Stimulated activated CD8-positive, alpha-beta memory T cell treated with anti-CD3 and anti-CD28 coated beads, Interleukin-7, amount 100 ng/mL, for 48 hours (primary cell): ENCODE measurements at places on chromosomes 6 and 20.

DNA sequence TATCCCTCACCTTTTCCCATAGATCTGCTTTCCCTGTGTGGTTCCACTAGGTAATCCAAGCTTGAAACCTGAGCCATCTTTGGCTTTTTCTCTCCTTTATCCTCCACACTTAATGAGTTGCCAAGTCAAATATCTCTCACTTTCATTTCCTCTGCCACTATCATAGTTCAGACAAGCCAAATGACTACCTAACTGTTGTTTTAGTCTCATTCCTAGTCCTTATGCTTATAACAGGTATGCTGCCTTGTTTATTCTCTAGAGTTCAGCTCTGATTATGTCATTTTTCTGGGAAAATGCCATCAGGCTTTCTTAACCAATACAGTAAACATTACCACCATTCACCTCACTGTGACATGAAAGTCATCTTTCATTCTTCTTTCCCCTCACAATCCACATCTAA, 6.5 kb downstream of the EFHC1 start:
- DNase-seq: no peak

- DNase-seq: no peak
These were observed 47.7 kb downstream of the STAU1 start for GRCh38 chr20:49140411-49140810.

- DNase-seq: no peak
These were observed 83.7 kb downstream of the TMEM242 start for GRCh38 chr6:157239671-157240058.

DNA sequence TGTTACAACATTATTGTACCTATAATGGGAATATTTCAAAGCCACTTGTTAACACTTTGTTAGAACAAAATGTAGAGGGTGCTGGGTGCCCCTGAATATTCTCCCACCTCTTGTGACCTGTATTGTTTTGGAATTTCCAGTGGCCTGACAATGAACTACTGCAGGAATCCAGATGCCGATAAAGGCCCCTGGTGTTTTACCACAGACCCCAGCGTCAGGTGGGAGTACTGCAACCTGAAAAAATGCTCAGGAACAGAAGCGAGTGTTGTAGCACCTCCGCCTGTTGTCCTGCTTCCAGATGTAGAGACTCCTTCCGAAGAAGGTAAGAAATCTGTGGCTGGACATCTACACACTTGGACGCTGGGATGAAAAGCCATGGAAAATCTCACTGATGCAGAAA, 28.9 kb downstream of the PLG start:
- no peak for DNase-seq

- no peak for DNase-seq
These were observed 154.0 kb downstream of the THBS2 start for GRCh38 chr6:169099411-169100202.

GRCh38 chr6:162538643-162539064, 188.9 kb downstream of the PRKN start:
- no peak for DNase-seq

DNA sequence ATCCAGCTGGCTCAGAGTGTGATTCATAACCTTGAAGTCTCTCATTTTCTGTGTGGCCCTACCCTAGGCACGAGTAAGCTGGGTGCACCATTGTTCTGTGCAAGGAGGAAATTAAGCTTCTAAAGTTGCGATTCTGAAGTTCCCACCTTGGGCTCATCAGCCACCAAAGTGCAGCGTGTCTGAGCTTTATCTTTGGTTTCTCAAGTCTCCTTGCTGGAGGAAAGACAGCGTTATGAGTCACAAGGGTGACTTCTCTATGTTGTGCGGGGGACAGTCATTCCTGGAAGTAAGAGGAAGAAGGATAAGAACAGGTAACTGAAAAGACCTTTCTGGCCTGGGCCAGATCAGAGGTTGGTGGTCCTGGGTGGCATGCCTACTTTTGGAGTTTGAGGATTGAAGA, 16.8 kb downstream of the MRAP2 start:
- DNase-seq: no peak

- DNase-seq: no peak
These were observed 160.0 kb downstream of the COL21A1 start for GRCh38 chr6:56087421-56087820.

GRCh38 chr6:149334682-149335160, 17.2 kb downstream of the TAB2 start:
- no peak for DNase-seq

DNA sequence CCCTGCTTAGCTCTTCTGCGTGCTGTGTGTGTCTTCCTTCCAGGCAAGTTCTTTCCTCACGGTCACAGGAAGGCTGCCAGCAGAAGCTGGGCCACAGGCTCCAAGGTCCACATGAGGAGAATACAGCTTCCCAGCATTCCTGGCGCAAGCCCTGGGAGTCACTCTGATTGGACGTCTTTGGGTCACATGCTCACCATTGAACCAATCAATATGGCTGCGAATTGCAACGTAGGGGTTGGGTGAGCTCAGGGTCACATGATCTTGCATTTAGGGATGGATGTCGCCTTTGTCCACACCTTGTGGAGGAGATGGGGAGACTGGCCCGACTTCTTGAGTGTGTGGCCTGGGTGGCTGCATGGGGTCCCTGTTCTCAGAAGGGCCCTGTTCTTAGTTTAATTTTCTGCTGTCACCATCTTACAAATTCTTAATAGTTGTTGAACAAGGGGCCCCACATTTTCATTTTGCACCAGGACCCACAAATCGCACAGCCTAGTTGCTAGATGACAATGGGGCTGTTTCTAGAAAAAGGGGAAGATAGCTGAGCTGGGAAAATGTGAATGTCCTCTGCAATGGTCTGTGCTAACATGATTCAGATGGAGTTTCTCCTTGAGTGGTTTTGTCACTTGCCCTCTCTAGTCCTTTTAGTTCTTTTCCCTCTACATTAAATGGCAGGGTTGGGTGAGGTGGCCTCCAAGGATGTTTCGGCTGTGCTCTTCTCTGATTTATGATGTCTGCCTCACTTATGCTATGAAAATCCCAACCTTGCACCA, 149.6 kb downstream of the CDH26 start:
- DNase-seq: no peak

DNA sequence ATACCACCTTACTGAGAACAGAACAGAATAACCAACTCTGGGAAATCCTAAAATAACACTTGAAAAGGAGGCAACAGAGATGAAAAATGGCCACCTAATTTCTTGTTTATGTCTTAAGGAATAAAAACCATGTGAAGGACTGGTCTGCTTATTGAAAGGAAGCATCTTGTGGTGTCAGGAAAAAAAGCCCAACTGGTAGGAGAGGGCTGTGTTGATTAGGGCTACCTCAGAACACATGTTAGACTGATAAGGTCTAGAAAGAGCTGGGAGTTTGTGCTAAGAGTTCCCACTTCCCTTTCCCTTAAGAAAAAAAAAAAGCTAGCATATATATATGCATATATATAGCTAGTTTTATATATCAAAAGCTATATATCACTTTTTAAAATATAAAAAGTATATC, 425.3 kb upstream of the BTBD3 start:
- no peak for DNase-seq

DNA sequence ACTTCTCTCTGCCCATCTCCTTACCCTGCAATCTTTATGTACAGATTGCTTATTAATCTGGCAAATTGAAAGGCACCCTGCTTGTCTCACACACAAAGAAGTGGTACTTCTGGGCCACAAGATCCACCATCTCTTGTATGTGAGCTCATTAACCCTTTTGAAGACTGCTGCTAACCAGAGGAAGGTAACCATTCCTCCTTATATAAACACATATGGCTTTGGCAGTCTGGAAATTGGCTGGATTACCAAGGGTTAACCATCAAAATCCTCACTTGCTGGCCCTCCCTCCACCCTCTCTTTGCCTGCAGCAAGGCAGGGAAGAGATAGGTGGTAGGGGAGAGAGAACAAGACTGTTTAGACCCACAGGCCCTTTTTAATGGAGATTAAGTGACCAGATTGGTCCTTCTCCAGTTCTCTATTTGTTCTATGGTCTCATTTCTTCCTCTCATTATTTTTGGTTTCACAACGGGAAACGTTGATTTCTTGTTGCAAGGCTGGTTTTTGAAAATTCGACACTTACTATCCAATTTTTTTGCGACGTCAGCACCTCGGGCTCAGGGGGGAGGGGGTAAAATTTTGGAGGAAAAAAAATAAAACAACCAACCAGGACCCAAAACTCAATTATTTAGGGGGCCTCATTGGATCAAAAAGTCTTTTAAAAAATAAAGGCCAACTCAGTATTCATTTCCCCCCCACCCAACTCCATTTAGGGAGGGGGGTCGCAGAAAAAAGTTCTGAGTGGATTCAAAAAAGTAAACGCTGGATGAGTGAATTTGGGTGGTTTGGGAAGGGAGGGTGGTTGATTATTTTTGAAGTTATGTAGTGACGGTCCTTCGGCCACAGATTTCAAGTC, 859 bp downstream of the PPP1R10 start:
- no peak for DNase-seq

DNA sequence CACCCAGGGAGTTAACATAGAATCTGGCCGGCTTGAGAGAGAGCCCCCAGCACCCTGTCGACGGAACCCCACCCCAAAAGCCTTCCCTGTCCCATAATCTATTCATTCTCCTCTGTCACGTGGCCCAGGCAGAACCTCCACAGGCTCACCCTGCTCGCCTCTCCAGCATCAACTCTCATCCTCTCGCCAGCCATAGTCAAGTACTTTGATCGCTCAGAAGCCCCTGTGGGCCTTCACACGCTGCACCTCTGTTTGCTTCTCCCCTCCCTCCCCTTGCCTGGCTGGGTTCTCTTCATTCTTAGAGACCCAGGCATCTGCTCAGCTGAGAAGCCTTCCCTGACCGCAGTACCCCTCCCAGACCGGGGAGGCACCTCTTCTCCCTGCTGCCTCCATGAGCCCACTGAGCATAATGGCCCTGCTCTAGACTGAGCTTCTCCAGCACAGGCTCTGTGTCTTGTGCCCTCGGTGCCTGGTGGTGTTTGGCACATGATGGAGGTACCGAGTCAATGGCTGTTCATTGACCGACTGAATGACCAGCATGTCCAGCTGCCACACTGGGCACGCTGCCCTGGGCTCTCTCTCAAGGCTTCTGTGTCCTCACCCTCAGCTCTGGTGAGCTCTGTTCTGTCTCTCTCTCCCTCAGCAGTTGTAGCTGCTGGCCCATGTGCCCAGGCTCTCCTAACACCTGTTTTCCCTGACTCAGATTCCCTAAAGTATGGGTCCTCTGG, 33.7 kb downstream of the PKIG start:
- no peak for DNase-seq

DNA sequence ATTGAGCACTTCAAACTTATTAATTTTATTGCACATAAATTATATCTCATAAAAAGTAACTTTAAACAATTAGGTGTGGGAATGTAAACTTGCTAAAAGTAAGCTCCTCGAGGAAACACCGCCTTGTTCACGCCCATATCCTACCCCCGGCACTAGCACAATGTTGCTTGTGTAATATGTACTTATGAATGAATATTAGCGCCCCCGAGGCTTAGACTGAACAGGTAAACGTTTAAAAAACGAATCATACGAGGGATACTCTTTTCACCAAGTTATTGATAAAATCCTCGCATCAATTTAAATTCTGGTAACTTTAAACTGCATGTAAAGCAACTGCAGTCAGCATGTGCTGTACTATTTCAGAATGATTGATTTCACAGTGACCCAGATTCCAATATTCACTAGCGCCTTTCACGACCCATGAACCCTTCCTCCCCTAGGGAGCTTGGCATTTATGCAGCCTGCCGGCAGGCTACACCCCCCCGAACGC, 637 bp downstream of the TFB1M start:
- no peak for DNase-seq

DNA sequence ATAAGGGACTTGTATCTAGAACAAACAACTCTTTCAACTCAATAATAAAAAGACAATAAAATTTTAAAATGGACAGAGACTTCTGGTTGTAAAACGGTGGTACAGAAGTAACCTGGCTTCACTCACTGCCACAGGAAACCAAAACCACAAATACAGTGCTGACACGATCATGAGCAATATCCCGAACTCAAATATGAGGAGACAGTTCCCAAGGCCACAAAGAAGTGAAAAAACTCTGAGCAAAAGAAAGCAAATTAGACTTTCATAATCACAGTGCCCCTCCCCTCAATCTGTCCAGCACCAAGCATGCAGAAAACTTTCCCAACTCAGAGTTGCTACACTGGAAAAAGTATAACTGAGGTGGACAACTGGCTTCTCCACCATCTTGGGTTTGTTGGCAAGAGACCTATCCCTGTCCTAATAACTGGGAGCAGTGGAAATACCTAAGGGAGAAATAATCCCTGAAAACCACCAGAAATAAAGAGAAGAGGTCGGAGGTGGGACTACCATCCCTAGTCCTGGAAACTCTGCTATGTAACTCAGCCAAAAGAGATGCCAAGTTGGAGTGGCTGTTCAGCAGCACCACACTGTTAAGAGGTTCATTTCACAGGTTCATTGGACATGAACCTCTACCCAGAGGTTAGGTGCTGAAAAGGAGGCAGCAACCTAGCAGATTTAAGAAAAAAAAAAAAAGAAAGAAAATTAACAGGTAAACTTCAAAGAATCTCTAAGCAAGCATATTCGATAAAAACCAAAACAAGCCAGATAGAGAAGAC, 55.5 kb downstream of the REV3L start:
- peak; percentile 11 for DNase-seq

DNA sequence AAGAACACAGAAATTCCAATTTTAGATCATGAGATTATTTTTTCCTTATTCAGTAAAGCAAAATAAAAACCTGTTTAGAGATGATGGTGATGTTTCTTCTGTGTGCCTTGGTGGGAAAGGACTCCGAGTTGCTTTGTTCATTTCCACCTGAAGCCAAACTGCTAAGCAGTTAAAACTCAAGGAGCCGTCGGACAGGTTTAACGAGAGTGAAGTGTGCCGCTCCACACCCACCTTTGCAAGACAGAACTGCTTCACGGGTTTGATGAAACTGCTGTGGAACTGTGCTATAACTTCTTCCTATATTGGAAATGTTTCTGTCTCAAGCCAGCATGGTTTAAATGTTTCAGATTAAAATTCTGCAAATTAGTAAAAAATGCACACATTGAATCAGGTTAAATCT, 9.2 kb upstream of the DSP start:
- DNase-seq: no peak

- DNase-seq: no peak
These were observed 12.3 kb upstream of the DEFB112 start for GRCh38 chr6:50062051-50062450.

GRCh38 chr6:73129653-73130443, 95.4 kb downstream of the KHDC1L start:
- peak; percentile 36 for DNase-seq
